ENCODE measurements at places on chromosomes 6 and 20.

DNA sequence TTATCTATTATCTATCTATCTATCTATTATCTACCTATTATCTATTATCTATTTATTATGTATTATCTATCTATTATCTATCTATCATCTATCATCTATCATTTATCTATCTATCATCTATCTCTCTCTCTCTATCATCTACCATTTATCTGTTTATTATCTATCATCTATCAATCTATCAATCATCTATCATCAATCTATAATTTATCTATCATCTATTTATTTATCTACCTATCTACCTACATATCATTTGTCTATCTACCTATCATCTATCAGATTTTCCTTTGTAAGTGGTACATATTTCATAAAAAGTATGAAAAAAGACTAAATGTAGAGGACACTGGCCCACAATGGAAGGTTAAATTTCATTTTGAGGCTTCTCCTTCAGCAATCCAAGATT is 212.1 kb upstream of the EXOC2 start:
- DNase-seq, result no peak

DNA sequence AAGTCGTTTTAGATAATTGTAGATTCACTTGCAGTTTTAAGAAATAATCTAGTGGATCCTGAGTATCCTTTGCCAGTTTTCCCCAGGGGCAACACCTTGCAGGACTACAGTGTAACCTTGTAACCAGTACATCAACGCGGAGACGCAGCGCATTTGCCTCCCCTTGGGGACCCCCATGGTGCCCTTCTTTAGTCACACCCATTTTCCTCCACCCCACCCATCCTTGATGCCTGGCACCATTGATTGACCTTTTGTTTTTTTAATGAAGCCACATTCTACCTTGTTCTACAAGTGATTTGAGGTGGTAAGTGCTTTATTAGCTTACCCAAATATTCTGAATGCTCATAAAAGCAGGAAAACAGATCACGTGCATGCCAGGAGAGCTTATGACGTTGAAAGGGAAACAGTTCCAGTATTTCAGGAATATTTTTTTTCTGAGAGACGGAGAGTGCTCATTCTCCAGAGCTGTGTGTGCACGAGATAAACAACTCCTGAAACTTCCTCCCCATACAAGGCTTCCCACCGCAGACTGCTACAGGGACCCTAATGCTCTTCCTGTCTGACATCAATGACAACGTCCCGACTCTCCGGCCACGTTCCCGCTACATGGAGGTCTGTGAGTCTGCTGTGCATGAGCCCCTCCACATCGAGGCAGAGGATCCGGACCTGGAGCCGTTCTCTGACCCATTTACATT is 35.7 kb downstream of the CDH26 start:
- no peak for DNase-seq

- no peak for DNase-seq
Observed at GRCh38 chr6:108560463-108561308, at the start of gene FOXO3. Gene FOXO3, plus strand, starts transcription at chr6:108560917. Its CDS starts 292 bp downstream, at chr6:108561209.

DNA sequence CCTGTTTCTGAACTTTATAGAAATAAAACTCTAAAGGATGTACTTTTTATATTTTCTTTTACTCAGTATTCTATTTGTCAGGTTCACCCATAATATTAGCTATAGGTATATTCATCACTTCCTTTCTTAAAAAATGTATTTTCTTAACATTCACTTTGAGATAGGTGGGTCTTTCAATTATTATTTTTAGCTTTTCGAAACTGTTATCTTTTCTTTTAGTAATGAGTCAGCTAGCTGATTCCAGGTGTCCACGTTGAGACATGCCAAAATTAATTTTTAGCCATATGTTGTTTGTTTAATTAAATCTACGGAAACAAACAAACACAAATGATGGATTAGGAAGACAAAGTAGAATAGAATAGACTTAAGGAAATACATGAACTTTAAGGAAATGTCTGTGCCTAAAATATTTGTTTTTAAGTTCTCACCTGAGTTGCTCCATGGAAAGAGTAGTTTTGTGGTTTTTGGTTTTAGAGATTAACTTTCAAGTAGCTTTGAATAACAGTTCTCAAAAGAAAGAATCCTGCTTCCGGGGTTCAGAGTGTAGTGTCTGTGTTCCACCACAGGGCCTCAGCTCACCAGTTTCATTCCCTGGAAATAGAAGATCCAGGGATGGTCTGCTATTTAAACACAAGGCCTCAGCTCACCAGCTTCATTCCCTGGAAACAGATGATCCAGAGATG is 435.0 kb downstream of the HAO1 start:
- DNase-seq, result no peak

DNA sequence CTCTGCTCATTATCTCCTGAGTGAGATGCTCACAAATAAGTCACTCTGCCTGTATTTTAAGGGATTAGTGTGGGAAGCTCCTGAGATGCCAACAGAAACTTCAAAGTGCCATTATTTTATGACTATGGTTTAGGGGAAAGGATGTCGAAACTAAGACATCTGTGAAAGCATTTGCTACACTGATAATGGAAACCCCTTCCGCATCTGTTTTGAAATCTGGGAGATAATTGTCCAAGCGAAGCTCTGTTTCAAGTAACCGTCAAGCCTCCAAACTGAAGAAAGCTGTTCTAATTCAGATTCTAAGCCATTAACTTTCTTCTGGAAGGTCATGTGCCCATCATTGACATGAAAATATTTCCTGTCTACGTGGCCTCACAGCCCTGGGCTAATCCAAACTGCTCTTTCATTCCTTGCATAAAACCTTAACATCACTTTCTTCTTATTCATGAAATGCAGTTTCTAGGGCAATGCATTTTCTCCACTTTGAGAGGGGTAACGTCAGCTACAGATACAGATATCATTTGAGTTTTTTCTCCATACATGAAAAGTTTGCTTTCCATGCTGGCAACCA is 932.0 kb downstream of the C6orf118 start:
- no peak for DNase-seq

DNA sequence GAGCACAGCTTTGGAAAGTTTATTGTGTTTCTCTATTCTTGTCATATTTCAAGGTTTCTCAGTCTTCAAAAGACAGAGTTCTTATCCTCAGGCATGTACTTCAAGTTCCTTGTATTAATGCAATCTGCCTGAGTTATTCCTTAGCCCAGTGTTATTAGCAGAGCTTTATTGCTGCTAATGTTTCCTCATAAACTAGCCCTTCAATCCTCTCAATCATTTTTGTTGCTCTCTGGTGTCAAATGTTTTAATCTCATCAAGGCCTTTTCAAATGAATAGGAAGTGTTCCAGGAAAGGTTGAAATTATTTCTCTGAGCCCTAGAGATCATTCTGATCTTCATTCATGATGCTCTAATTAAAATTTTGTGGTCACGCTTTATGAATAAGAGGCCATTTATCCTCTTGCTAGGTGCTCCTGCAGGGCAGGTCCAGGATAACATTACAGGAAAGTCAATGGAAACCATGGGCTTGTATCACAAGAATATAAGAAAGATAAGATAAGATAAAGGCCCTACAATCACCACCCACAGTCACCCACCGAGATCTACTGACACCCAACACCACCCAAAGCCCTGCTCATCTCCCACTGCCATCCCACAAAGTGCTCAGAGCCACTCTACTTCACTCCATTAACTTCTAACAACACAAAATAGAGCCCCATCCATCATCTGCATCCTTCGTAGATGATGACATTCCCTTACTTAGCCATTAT is 125.9 kb downstream of the COL9A1 start:
- DNase-seq, result no peak

Data from activated CD8-positive, alpha-beta memory T cell treated with anti-CD3 and anti-CD28 coated beads for 48 hours (primary cell).